ENCODE measurements at places on chromosomes 5 and 9. TPM values are rescaled to one million over a fixed set of nuclear protein-coding genes. Genes with fewer than 3 reads are reported as not detected.

Gene GDNF
- 0.38 TPM for total RNA-seq

Gene RNF180
- total RNA-seq, result not detected

Gene ABCA2
- total RNA-seq, result 25.0 TPM

Gene COL23A1
- total RNA-seq, result 0.07 TPM

Gene SLC34A3
- not detected for total RNA-seq

Gene CXXC5
- 1.2 TPM for total RNA-seq

Gene ELOVL7
- total RNA-seq, result 1.1 TPM

Gene PCDHB3
- total RNA-seq, result not detected

Gene SMIM33
- 0.37 TPM for total RNA-seq

Gene SPINK6
- not detected for total RNA-seq

Gene SEMA5A
- not detected for total RNA-seq

Gene S1PR3
- 3.4 TPM for total RNA-seq

Gene SLC45A2
- not detected for total RNA-seq

Gene PCDHB5
- not detected for total RNA-seq
